ENCODE measurements at places on chromosomes 7 and 10. TPM values are rescaled to one million over a fixed set of nuclear protein-coding genes. Genes with fewer than 3 reads are reported as not detected.

ZNF804B gene
- total RNA-seq, result not detected

SRPK2 gene
- total RNA-seq, result 61.8 TPM

GIMAP5 gene
- not detected for total RNA-seq

IFIT1 gene
- total RNA-seq, result 25.8 TPM

C10orf53 gene
- total RNA-seq, result not detected

STAMBPL1 gene
- total RNA-seq, result 41.3 TPM

RTKN2 gene
- total RNA-seq, result 0.51 TPM

WDR91 gene
- total RNA-seq, result 17.5 TPM

USP54 gene
- 9.9 TPM for total RNA-seq

PRKCQ gene
- total RNA-seq, result 0.26 TPM

SFXN2 gene
- 1.0 TPM for total RNA-seq

GALNT17 gene
- under 0.01 TPM for total RNA-seq

PVRIG gene
- not detected for total RNA-seq

CRHR2 gene
- not detected for total RNA-seq

DLG5 gene
- 40.8 TPM for total RNA-seq

ARHGEF5 gene
- total RNA-seq, result 3.9 TPM

BAIAP2L1 gene
- 5.3 TPM for total RNA-seq

POT1 gene
- 49.5 TPM for total RNA-seq

COPG2 gene
- 34.7 TPM for total RNA-seq

HSPA12A gene
- 9.5 TPM for total RNA-seq

BMPER gene
- 12.2 TPM for total RNA-seq

LFNG gene
- total RNA-seq, result 0.33 TPM

CALCR gene
- total RNA-seq, result not detected

TMEM139 gene
- not detected for total RNA-seq

CYP2C8 gene
- total RNA-seq, result 0.17 TPM

GARS1 gene
- total RNA-seq, result 226 TPM

FGFR2 gene
- total RNA-seq, result 0.17 TPM

ZDHHC6 gene
- total RNA-seq, result 28.0 TPM

Data from fibroblast of lung (primary cell).